ENCODE measurements at places on chromosomes 6 and 20.

DNA sequence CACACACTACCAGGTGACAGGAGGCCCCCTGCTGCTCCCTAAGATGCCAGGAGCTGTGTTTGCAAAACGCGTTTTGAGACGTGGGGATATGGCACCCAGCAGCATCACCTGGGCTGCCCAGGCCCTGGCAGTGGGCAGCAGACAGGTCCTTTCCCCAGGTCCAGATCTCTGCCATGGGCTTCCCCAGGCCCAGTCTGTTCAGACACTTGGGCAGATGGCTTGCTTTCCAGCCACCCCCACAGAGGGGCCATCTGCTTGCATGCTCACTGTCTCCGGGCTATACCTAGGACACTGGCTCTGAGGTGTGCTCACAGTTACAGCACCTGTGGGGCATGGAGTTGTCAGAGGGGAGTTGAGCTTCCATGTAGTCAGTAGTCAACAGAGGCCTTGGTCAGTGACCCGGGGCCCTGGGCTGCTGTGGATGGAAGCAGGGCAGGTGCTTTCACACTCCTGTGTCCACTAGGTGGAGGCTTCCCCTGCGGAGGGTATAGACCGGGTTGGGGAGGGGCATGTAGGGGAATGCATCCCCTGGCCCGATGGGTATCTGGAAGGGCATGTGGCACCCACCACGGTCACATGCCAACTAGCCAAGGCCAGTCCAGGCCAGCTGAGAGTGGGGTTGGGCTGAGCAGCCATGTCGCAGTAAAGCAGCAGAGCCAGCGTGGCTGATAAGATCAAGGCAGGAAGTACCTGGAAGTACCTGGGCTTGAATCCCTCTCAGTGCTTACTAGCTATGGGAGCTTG lies 185.4 kb upstream of the SLC24A3 start:
- DNase-seq, result no peak

DNA sequence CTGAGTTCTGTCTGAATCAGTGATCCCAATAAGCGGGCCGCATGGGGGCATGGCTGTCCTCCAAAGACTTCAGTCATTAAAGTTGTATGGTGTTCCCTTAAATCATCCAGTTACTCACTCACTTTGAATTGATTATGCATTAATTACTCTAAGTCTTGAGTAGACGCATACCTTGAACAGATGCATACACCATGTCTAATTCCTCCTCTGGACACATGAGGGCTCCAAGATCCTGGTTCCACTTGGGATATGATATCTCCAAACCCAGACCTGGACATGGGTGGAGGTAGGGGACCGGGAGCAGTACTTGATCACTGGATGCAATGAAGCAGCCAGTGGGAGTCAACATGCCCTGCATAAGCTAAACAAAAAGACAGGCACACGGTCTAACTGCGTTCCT lies 204.5 kb downstream of the FNDC1 start:
- DNase-seq, result no peak

- DNase-seq, result no peak
These were observed 13.0 kb downstream of the MOXD1 start for GRCh38 chr6:132388291-132388690.

DNA sequence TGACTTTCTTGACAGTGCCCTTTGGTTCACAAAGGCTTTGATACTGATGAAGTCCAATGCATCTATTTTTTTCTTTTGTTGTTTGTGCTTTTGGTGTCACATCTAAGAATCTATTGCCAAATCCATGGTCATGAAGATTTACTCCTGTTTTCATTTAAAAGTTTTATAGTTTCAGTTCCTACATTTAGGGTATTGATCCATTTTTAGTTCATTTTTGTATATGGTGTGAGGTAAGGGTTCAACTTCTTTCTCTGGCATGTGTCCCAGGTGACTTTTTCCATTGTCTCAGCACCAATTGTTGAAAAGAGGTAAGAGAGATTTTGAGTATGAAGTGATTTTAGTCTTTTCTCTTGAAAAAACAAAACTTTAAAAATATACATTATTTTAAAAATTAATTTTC lies 260.6 kb downstream of the GMPR start:
- DNase-seq, result no peak
